Hypothalamus (tissue), 51 donors: ENCODE measurements at places on chromosomes 6 and 20.

- no peak for DNase-seq
These were observed 215.3 kb upstream of the KCNQ5 start for GRCh38 chr6:72406517-72406916.

DNA sequence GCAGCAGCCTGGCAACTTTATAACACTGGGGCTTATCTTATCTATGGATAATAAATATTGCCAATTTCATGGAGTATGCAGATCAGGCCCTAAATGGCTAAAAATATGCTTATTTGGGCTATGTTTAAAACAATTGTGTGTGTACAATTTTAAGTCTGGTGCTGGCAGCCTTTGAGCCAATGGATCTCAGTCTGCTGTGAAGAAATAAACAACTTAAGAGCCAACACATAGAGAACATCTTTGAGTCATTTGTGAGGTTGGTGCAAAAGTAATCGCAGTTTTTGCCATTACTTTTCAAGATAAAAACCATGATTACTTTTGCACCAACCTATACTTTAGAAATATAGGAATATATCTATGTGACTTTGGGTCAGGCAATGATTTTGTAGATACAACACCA lies 129.1 kb upstream of the CARMIL1 start:
- DNase-seq: no peak

DNA sequence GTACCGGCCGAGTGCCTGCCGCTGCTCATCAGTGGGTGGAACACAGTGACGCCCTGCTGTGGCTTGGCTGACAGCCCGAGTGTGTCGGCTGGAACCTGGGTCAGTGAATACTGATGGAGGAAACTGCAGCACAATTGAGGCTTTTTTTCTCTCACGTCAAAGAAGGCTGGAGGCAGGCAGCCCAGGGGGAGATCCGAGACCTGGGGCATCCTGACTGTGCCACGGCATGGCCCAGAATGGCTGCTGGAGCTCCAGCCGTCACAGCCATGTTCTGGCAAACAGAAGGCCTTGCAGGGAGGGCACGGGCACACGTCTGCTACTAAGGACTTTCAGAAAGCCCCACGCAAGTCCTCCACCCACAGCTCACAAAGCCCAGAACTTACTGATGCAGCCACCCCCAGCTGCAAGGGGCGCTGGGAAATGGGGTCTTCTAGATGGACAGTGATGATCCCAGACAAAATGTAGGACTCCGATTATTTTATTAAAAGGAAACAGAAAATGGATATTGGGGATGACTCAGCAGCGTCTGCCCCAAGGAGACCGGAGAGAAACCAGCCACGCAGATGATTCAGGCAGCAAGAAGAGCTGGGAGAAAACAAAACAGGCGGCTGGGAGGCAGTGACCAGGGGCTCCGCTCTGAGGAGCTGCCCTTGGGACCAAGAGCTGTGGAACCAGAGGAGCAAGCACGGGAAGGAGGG lies 140.0 kb downstream of the TAF4 start:
- DNase-seq: no peak

DNA sequence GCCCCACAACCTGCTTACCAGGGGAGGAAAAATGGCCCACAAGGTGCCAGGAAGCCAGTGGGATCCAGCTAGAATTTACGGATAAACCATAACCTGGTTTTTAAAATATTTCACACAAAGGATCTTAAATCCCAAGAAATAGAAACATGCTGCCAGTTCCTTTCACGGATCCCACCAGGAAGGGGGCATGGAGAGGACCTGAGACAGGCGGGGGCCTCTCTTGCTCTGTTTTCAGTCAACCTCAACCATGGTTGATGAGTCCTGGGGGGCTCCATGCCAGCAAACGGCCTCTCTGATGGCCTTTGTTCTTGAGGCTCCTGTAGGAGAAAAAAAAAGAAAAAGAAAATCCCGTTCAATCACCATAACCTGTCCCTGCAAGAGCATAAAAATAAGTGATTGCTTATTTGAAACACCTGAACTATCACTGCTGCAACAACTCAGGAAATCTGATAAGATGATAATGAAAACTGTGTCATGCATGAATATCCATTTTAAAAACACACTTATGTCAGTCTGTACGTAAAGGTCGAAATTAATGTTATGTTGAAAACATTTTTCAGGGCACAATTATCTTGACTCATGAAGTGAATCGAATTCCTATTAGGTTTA lies 125.8 kb upstream of the CST7 start:
- DNase-seq: no peak

DNA sequence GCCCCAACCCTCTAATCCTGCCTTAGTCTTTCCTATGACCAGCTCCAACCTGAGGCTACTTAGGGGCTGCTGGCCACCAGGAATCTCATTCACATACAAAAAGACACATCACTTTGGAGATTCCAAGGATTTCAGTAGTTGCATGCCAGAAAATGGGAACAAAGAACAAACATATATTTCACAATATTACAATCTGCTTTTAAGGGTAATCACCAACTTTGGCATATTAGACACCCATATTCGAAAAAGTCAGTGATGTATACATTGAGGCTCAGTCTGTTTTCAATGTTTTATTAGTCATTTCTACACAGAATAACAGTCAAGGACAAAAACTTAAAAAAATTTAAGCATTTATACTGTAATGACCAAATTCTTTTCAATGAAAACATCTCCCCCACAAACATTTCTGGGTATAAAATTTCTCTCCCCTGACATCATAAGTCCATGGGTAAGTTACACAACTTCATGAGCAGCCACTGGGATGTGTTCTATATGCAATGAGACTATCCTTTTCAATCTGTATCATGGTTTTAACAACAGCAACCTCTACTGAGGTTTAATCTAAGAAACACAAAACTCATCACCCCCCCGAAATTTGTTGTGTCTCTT lies 103.5 kb downstream of the MAP7 start:
- DNase-seq: no peak

DNA sequence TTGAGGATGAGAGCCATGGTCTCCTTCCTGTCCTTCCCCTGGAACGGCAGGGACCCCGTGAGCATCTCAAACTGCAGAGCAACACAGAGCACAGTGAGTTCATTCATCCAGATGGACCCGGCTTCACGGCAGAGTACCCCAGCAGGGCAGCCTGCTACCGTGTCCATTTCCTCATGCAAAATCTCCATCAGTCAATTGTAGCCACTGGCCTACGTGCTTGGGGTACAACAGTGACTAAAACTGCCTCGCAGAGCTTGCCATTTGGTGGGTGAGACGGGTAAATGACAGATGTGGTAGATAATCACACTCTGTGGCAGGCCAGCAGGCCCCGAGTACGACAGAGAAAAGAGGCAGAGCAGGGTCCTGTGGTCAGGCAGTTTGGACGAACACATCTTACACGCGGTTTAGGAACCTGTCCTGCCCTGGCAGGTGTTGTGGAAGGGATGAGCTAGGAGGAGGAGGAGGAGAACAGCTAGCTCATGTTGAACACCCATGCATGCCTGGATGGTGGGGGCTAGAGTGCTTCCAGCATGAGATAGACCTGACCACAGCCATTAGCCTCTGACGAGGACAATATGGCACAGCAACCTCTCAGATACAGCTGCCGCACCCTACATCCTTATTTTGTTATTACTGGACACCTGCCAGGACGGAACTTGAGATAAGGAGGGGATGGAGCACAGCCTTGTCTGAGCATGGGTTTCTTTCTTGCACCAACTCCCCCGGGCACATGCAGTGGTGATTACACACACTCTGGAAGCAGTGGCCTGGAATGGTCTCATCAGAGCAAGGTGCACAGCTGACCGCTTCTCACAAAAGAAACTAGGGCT lies 95.6 kb downstream of the RAMACL start:
- no peak for DNase-seq

GRCh38 chr20:13995841-13996240 lies 525 bp downstream of the MACROD2 start:
- DNase-seq: peak; percentile 30

DNA sequence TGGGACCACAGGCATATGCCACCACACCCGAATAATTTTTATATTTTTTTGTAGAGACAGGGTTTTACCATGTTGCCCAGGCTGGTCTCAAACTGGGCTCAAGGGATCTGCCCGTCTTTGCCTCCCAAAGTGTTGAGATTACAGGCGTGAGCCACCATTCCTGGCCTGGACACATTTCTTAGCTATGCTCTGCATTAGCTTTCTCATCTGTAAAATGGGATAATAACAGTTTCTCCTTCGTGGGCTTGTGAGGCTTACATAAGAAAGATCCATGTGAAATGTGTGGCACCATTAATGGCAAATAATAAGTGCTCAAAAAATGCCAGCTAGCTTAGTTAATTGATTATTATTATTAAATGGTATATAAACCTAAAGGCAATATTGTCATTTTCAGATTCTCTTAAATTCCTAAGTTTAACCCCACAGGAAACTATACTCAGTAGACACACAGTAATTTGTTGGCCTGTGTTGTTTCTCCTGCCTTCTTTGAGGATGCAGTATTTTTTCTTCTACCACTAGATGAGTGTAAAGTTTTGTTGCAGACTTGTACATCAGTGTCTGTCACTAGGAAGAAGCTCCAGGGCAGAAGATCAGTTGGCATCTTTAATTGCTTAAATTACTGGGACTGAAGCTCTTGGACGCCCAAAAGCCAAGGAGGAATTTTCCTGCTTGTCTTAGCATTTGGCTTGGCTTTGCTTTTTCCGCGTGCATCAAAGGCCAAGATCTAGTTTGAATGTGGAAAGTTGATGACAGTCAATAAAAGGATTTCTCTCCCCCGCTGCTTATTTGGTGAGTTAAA lies 162.3 kb upstream of the ZNF217 start:
- DNase-seq: no peak

GRCh38 chr6:150767571-150768018 lies 97.9 kb upstream of the MTHFD1L start:
- DNase-seq: no peak

GRCh38 chr6:7615611-7616383 lies 25.8 kb downstream of the SNRNP48 start:
- DNase-seq: no peak

DNA sequence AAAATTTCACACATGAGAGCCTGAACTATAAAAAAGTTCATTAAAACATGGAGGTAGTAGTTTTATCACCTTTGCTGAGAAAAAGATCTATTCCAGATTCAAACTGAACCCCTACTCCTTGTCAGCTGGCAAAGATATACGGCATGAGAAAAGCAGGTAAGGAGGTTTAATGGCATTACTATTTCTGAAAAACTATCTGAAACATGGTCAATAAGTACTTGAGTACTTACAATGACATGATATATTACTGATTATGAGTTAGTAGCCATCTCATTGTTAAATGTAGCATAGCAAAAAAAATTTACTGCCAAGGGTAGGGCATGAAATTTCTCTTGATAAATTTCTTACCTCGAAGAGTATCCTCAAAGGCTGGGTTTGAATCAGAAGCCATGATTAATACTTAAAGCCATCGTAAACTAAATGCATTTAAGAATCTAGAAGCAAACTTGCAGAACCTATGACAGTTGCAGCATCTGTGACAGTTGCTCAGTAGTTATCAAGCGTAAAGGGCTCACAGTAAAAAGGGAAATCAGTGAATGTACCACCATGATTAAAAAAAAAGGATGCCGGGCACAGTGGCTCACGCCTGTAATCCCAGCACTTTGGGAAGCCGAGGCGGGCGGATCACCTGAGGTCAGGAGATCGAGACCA lies 8.7 kb downstream of the SLC17A5 start:
- no peak for DNase-seq

DNA sequence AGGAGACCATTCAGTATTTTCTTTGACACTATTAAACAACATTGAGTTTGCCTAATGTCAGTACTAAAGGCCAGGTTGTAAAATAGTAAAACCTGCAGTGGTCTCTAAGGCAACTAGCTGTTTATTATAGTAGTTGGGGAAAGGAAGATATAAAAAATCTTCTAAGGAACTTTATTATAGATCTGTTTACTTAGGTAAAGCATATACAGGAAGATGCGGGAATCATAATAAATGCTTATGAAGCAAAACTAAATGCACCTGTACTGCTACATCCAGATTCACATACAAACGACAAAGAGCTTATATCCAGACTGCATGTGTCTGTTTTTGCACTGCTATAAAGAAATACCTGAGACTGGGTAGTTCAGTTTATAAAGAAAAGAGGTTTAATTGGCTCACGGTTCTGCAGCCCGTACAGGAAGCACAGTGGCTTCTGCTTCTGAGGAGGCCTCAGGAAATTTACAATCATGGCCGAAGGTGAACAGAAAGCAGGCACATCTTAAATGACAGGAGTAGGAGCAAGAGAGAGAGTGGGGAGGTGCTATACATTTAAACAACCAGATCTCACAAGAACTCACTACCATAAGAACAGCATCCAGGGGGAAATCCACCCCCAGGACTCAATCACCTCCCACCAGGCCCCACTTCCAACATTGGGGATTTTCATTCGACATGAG lies 8.7 kb upstream of the TRIM39 start:
- DNase-seq: no peak
